Hippocampal formation (tissue), 2 donors: ENCODE measurements at places on chromosomes 11 and 22.

DNA sequence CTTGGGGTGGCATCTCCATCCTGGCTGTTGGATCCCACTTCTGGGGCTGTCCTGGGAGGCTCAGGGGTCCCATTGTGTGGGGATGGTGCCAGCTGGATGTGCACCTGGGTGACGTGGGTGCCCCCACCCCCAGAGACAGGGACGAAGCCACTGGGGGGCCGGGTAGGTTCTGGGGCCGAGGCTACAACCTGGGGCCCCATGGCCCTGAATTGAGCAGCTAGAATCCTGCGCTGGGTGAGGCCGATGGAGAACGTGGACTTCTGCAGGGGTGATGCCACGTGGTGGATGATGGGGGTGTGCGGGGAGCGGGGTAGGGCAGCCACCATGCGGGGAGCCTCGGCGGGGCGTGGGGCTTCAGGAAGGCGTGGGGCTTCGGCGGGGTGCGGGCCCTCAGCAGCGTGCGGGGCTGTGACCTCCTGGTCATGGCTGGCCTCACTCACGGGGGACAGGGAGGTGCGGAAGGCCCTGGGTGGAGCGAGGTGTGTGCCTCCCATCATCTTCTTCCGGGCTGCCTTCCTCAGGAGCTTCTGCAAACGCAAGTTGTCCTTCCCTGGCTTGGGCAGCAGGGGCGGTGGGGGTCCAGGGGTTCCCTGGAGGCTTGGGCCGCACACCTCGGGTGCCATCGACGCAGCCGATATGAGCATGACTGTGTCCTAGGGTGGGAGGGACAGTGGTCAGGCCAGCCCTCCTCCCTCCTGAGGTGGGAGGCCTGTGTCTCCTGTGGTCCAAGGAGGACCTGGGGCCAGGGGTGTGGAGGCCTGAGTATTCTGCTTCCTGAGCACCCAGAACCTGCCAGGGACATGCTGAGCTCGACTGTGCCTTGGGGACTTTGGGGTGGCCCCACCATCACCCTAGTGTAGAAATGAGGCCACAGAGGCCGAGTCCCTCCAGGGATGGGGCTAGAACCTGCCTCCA lies 1.5 kb downstream of the PRR33 start:
- DNase-seq: no peak

DNA sequence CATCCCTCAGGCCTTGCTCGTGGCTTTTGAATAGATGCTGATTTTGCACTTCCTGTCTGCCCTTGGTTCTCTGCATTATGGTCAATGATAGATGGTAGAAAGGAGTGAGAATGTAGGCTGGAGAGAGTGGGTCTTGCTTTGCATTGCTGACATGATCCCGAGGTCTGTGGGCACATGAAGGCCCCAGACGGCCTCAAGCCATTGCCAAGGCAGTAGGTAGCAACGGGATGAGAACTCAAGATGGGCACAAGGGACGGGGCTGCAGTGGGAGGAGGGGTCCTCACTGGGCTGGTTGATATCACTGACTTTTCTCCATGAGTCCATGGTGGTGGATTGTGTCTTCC lies 54.0 kb downstream of the GAB4 start:
- DNase-seq: no peak

DNA sequence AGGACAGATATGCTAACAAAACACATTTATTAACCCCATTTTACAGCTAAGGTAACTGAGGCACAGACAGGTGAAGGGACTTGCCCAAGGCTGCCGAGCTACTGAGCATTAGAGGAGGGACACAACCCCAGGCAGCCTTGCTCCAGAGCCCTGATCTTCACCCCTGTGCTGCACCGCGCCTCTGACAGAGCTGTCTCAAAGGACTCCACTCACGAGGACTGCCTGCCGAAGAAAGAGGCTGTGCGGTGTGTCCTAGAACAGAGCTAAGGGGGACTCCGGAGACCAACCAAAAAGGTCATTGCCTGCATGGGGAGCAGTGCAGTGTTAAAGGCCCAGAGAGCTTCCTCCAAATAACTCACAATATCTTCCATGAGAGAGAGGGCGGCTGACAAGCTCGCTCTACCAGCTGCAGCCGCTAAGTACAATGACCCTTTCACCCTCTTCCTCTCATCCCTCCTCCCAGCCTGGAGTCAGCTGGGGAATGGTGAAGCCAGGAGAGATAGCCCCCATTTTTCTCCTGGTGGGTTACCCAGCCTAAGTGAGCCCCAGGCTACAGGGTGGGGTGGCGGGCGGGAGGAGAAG lies 119.2 kb downstream of the DSCAML1 start:
- DNase-seq: peak; percentile 70

GRCh38 chr11:3129181-3129590 lies 35.9 kb downstream of the OSBPL5 start:
- DNase-seq: no peak

DNA sequence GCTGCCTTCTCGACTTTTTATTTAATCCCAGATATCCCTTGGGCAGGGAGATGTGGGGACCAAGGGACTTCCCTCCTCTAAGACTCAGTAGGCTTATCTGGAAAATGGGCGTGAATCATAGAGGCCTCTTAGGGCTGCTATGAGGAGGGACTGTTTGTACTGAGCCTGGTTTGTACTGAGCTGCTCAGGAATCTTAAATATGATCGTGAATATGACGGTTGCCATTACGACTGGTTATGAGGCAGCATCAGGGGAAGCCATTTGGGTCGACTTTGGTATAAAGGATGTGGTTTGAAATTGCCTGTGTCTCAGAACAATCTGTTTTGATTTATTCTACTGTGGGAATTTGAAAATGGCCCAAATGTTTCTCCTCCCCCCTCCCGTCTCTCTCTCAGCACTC lies 20.6 kb downstream of the TSPAN18 start:
- DNase-seq: no peak

- no peak for DNase-seq
These were observed 879 bp downstream of the TMEM121B start for GRCh38 chr22:17120281-17120680.

- no peak for DNase-seq
These were observed 28.6 kb upstream of the ATXN10 start for GRCh38 chr22:45642986-45643385.

DNA sequence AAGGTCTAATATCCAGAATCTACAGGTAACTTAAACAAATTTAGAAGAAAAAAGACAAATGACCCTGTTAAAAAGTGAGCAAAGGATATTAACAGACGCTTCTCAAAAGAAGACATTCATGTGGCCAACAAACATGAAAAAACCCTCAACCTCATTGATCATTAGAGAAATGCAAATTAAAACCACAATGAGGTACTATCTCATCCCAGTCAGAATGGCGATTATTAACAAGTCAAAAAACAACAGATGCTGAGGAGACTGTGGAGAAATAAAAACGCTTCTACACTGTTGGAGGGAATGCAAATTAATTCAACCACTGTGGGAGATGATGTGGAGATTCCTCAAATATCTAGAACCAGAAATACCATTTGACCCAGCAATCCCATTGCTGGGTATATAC lies 67.2 kb downstream of the SLC17A6 start:
- no peak for DNase-seq

DNA sequence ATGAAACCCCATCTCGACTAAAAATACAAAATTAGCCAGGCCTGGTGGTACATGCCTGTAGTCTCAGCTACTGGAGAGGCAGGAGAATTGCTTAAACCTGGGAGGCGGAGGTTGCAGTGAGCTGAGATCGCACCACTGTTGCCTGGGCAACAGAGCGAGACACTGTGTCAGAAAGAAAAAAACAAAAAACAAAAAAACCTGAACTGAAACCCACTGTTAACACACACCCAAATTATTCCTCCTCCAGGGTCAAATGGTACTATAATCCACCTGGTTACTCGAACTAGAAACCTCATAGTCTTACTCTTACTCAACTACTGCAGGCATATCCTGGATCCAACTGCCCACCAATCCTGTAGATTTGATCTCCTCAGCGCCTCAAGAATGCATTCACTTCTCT lies 35.5 kb downstream of the USP28 start:
- DNase-seq: no peak

- no peak for DNase-seq
These were observed at the start of gene MPZL2 for GRCh38 chr11:118263695-118264568. MPZL2 (minus strand) TSS chr11:118264297; CDS start chr11:118264153, 144 bp downstream.

DNA sequence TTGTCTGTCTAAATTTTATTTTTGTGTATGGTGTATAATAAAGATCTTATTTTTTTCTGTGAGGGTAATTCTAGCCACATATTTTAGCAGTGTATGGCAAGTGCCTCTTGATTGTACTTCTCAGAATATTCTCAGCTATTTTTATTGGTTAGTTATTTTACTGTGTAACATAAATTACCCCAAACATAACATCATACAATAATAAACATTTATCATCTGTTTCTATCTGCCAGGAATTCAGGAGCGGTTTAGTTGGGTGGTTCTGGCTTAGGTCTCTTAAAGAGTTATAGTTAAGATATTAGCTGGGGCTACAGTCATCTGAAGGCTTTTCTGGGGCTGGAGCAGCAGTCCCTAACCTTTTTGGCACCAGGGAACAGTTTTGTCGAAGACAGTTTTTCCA lies 47.8 kb downstream of the PPFIBP2 start:
- DNase-seq: no peak

DNA sequence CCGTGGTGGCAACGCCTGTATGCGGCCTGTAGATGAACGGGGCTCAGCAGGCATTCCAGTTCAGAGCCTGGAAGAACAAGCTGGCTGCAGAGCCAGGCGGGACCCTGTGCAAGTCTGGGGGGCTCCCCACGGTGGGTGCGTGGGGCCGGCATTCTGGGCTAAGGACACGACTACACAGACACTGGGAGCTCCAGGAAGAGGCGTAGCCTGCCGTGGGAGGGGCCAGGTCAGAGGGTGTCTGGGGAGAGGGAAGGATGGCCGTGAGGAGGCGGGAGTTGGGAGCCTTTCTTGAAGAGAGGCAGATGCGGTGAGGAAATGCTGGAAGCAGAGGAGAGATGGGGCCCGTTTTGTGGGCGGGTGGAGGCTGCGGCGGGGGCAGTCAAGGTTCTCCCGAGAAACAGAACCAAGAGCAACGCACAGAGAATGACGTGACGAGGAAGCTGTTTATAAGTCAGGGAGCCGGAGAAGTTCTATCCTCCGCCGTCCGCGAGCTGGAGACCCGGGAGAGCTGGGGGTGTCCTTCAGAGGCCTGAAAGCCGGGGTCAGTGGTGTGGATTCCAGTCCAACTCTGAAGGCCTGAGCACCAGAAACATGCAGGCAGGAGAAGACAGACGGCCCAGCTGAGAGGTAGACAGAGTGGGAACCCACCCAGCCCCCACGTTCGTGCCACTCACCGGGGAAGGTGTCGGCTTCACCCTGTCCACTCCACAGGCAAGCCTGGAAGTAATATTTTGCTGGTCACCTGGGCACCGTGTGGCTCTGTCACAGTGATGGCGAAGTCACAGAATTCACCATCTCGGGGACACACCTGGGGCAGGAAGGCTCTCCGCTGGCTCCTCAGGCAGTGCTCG lies 529.6 kb downstream of the BRD1 start:
- DNase-seq: no peak

GRCh38 chr22:35312198-35313059 lies 12.7 kb downstream of the TOM1 start:
- DNase-seq: no peak

DNA sequence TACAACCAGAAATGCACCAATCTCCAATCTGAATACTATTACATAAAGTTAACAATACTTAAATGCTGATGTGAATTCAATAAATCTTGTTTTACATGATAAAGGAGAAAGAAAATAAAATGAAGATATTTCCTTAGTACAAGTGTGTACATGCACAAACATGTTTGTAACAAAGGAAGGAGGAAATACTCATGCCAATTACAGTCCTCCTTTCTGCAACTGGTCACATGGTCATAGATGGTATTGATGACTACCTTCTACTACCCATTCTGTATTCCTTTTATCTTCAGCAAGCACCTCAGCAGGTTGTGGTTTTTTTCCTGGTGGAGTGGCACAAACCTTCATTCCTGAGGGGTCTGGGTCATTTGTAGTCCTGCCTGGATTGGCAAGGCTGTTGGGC lies 214.2 kb upstream of the GUCY1A2 start:
- DNase-seq: no peak

GRCh38 chr11:34649597-34649996 lies 28.7 kb downstream of the EHF start:
- DNase-seq: no peak

DNA sequence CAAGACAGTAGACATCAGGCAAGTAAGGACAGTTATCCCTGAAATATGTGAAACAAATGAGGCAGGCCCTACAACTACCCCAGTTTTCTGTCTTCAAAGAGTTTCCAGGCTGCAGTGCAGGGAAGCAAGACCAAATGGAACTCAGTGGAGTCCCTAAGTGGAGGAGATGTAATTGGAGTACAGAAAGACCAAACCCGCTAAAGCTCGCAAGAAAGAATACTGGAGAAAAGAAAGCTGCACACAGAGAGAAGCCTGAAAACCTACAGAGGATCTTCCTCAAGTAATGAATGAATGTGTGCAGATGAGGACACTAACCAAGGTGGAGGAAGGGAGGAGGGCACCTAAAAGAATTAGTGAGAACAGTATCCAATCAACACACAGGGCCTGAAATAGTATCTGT lies 1.3 kb upstream of the OR56A3 start:
- DNase-seq: no peak

DNA sequence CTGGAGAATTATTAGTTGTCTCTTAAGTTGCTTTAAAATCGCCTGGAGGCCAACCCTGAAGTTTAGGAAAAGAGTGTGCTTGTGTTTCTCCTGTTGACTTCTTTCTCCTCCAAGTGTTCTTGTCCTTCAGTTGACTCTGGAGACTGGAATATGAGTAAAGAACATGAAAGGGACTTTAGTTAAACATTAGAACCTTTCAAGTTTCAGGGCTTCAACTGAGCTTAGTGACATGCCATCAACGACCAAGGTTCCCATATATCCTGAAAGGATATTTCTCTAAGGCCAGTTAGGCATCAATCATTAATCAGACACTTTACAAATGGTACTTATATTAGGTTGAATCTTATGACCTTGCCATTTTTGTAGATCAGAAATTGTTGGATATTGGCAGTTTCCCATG lies 70.0 kb downstream of the ZNRF3 start:
- DNase-seq: no peak

DNA sequence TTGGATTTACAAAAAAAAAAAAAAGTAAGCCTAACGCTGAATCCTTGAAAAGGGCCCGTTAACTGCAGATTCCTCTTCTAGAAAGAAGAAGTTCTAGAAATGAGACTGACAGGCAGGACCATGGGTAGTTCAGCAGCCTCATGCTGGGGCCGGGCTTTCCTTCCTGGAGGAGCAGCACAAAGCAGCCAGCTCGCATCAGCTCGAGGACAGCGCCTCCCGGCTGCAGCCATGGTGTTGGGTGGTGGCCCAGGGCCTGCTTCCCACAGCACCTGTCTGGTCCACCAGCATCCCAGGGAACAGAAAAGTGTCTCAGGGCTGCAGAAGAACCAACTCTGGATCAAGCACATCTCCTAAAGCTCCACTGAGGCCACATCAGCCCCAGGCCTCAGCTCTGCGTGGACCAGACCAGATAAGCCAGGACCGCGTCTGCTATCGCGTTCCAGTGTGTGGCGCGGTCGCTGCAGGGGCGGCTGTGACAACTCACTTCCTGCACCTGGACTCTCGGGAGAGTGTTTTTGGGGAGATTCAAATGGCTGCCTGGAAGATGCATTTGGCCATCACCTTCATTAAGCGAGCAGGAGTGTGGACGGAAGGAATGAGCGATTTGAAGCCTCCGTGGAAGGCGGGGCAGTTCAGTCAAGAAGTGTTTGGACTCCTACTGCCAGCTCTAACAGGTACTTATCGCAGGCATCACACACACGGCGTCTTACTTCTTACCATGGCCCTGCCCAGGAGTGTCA lies 53.5 kb downstream of the MYH9 start:
- no peak for DNase-seq

GRCh38 chr11:35173616-35174566 lies 34.9 kb downstream of the CD44 start:
- no peak for DNase-seq

GRCh38 chr11:1873048-1873812 lies 18.5 kb downstream of the PRR33 start:
- no peak for DNase-seq
